ENCODE measurements at places on chromosomes 2 and 18.
A peak's percentile ranks its signal among the peaks of the same experiment; 100 is the strongest.

GRCh38 chr2:101558740-101559525, 84.0 kb upstream of the RFX8 start:
- no peak for DNase-seq

DNA sequence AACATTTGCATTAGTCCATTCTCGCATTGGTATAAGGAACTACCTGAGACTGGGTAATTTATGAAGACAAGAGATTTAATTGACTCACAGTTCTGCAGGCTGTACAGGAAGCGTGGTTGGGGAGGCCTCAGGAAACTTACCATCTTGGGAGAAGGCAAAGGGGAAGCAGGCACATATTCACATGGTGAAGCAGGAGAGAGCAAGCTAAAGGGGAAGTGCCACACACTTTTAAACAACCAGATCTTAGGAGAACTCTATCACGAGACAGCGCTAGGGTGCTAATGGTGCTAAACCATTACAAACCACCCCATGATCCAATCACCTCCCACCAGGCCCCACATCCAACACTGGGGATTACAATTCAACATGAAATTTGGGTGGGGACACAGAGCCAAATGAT, 201.7 kb upstream of the MGAT5 start:
- DNase-seq: no peak

DNA sequence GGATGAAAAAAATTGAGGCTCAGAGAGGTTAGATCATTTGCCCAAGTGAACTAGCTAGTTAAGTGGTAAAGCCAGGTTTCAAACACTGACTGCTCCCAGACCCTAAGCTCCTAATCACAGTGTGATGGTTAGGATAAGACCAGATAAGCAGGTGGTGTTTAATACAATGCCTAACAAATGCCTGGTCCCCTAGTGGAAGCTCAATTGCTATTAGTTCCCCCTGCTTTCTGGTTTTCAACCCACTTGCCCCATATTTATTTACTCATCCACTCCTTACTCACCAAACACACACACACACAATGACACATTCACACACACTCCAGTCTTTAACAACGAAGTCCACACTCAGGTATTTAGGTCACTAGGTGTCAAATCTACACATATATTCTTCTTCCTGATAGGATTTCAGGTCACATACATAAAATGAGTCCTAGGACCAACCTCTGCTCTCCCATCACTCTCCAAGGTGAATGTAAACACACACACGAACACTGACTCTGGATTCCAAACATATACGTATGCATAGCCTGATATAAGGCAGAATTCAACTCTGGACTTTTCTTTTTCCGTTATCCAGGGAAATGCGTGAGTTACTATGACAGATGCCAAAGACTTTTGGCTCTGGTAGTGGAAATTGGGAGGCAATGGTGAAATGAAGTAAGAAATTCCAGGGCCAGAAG, 73.6 kb upstream of the TSPYL6 start:
- DNase-seq: no peak

DNA sequence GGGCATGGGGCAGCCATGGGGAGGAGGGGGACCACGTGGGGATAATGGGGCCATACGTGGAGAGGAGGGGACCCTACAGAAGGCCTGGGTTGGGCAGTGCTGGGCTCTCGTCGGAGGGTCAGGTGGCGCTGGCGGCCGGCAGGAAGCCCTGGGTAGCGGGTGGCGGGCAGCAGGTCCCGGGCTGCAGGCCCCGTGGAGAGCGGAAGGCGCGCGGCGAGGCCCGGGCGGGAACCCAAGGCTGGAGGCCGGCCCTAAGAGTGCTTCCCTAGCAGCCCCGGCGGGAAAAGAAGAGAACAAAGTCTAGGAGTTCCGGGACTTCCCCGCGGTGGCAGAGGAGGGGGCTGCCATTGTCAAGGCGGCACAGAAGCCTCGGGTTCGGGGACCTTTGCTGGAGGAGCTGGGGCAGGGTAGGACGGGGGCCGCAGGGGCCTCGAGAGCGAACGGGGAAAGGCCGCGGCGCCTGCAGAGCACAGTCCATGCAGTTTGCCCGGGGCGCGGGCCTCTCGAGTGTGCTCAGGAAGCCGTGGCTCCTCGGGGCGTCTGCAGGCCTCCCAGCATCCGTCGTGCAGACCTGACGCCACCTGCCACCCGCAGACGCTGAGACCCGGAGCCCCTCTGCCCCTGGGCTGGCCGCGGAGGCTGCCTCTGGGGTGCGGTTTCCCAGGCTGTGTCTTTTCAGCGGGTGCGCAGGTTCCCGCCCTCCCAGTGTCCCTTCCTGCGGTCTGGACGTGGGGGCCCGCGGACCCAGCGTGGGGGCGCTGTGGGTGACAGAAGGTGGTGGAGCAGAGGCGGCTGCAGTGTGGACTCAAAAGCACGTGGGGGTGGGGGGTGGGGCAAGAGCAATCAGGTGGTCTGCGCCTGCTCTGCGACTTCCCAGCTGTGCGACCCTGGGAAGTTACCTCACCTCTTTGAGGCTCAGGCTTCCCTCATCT, 19.4 kb upstream of the NCL start:
- DNase-seq: peak; percentile 46

DNA sequence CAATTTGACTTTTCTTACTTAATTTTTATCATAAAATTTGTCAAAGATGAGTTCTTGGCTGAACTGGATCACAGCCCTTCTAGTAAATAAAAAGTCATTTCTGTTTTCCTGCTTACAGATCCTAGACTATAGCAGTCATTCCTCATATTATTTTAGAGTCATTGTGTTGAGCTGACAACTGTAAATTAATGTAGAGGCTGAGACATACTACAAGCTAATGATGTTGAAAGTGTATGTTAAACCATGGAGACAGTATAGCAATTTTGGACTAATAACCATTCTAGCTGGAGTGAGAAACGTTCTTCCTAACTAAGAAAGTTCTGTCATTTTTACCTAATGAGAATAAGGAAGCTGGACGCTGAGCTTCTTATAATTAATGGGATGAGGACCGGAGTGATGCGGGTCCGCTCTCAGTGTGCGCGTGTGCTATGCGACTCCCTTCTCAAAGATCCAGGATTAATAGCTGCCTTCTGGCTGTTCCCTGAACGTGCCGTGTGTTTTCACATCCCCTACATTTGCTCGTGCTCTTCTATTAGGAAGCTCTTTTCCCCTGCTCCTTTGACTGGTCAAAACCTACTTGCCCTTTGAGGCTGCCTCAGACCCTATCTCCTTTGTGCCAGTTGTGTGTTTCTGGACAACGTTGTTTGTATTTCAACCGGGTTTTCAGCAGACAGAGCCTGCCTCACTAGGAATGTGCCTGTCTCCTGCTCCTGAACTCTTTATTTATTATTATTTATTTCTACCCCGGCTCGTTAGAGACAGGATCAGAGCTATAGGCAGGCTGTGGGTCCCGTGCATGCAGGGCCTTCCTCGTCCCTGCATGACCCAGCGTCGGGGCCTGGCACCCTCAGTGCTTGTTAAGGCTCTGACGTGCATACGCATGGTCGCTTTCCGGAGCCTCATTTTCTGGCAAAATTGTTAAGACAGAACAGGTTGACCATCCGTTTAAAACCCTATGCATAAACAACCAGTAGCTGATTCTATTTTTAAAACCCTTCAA, 182.6 kb downstream of the DCDC2C start:
- DNase-seq: no peak

DNA sequence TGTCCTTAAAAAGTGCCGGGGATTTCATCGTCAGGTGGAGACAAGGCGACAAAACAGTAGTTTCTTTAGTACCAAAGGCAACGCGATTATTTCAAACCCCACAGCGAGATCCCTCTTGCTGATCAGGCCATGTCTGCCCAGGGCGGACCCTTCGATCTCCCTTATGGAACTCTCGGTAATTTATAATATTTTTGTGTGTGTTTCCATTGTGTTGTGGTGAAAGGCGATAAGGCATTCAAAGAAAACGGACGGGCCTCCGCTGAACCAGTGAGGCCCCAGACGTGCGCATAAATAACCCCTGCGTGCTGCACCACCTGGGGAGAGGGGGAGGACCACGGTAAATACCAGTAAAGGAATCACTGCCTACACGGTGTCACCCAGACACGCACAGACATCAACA, 1.4 kb upstream of the GAD1 start:
- DNase-seq: no peak

Data from stimulated activated CD4-positive, alpha-beta T cell treated with anti-CD3 and anti-CD28 coated beads, Interleukin-4, amount 100 ng/mL, for 1 hour (primary cell).